ENCODE measurements at places on chromosomes 7 and 10. TPM values are rescaled to one million over a fixed set of nuclear protein-coding genes. Genes with fewer than 3 reads are reported as not detected.
A peak's percentile ranks its signal among the peaks of the same experiment; 100 is the strongest.

Gene ZNF786
- total RNA-seq, result 6.3 TPM

Gene ITPRID1
- total RNA-seq, result not detected

Gene ORC5
- 32.6 TPM for total RNA-seq

Gene ANKRD30A
- not detected for total RNA-seq

Gene IFIT1B
- not detected for total RNA-seq

Gene ENO4
- total RNA-seq, result 0.23 TPM

Gene AASS
- total RNA-seq, result 9.0 TPM

GRCh38 chr10:44281089-44281613 is 103.7 kb downstream of the CXCL12 start:
- DNase-seq, result no peak

DNA sequence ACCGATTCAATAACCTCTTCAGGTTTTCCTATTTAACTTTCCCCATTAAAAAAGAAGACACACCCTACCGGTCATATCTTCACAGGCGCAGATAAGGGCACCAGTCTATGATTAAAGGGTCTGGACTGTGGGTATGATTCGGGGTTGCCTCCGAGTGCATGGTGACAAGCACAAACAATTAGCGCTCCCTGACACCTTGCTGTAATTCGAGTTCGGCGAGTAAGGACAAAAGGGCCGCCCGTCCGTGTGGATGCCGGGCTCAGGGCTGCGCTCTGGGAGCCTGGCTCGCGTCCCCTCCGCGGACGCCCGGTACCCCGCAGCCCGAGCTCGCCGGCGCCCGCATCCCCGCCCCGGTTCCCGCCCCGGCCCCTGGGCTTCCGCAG is 111.9 kb upstream of the RHEB start:
- DNase-seq, result peak; percentile 50
